ENCODE measurements at places on chromosomes 13 and 19.
A peak's percentile ranks its signal among the peaks of the same experiment; 100 is the strongest.

DNA sequence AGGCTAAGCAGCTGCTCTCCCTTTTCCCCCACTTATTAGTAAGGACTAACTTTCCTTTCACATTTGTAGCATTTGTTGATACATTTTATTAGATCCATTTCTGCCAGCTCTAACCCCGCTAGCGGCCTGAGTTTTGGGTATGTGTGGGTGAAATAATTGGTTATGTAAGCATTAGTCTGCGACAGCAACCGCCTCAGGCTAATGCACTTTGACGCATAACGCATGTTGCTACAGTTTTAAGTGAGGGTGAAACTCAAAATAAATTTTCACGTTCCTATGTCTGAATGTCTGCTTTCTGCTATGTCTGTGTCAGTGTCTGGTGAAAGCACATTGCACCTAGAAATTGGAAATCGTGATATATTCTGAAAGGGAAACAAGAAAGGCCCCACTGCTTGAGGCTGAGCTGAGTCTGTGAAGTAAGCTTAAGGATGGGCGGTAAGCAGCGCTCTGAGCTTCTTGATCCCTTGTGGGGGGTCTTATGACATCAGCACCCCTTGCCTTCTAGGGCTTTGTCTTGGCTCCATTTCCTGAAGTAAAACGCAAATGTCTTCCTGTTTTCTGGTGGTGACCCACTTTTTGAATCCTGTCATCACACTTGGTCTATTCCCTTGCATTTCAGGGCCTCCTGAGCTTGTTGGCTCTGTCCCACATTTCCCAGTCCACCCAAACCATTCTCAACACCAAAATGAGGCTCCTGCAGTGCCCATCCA is 648.3 kb upstream of the ARGLU1 start:
- no peak for DNase-seq

DNA sequence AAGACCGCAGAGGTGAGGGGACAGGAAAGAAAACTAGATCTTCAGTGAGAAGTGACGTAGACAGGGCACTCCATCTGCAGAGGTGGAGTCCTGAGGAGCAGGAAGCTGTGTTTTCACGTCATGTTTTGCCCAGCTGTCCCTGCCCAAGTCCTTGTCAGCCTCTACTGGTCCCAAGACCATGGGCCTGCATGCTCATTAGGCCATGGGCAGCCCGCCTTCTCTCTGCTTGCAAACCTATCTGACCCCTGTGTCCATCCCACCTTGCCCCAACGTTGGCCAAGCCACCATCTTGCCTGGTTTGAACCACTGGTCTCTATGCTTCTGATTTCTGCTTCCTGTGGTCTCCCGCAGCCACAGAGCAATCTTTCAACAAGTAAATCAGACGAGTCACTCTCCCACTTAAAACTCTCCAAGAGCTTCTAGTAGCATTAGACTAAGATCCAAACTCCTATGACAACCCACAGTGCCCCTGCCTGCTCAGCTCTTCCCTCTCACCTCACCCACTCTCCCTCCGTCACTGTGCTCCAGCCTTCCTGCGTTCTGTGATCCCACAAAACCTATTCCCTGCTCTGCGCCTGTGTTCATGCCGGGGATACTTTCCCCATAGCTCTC is 18.6 kb upstream of the CCNE1 start:
- no peak for DNase-seq

DNA sequence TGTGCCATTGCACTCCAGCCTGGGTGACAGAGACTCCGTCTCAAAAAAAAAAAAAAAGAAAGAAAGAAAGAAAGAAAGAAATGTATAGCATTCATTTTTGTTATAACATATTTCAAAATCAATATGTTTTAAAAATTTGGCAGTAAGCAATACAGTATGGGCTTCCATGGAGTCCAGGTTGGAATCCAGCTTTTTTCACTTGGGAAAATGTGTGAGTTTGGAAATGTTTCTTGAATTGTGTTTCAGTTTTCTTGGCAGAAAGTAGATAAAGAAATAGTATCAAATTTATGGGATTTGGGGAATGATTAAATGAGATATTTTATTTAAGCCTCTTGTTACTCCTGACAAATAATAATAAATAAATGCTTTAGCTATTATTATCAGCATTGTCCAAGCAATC is 225.6 kb downstream of the PCDH9 start:
- DNase-seq, result no peak

GRCh38 chr13:76969488-76970365 is 21.4 kb downstream of the ACOD1 start:
- DNase-seq, result peak; percentile 48

- DNase-seq, result no peak
Observed at GRCh38 chr13:45108716-45109101, 11.6 kb upstream of the GTF2F2 start.

- DNase-seq, result no peak
Observed at GRCh38 chr13:48778610-48779009, 124.9 kb downstream of the CYSLTR2 start.

DNA sequence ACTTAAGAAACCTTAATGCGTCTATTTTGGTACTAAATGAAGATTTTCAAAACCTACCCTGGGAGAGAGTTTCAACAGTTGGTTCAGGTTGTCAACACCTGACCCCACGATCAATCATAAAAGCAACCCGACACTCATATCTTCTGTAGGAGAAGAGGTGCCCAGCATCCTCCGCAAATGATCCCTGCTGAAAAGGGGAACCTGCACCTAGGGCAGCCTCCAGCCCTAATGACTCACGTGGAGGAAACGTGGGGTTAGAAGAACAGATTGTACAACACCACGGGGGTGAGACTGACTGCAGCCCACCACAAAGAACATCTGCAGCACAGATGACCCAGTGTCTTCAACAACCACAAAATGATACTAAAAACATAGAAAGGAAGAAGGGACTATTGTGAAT is 116.3 kb downstream of the RAB20 start:
- DNase-seq, result no peak

DNA sequence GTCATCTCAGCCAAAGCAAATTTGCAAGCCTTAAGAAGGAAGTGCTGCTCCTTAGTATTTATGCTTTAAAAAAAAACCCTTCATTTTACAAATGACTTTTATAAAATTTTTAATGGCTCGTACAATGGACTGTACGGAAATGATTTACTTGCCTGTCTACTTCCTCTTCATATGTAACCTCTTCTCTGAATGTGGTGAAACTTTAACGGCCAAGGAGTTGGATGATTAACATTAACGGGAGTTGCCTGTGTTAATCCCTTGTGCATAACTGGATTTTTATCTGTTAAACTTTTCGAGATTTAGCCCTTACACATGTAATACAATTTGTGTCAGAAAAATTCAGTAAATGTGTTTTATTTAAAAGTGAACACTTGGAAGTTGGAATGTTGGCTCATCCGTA is 429.4 kb downstream of the TBC1D4 start:
- DNase-seq, result no peak

DNA sequence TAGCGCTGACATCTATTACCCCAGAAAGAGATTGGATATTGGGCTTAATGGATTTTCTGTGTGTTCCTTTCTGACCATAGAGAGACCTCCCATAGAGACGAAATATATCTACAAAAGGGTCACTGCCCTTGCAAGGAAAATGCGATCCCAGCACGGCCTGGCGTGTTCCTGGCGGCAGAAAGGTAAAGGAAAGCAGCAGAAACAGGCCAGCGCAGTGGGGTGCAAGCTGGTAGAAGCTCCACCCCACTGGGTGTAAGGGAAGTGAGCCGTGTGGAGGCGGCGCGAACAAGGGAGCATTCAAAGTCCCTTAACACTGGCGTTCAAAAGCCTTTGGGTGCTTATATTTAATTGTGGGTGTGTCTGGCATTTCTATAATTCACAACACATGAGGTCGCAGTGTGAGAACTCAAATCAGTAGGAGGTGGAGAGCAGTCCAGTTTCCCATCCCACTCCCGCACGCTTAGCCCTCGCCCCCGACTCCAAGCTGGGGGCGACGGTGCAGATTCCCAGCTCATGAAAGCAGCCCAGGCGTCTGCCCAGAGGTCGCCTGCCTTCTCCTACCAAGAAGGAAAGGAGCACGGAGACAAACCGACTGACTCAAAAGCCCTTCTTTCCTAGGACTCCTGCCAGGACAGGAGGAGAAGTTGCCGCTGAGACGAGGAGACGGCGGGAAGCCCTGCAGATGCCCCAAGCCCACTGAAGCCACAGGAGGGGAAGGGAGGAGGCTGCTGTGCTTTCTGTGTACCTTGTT is 478.4 kb downstream of the FOXO1 start:
- peak; percentile 57 for DNase-seq

- DNase-seq, result no peak
Observed at GRCh38 chr19:40650749-40651305, 39.6 kb downstream of the NUMBL start.

DNA sequence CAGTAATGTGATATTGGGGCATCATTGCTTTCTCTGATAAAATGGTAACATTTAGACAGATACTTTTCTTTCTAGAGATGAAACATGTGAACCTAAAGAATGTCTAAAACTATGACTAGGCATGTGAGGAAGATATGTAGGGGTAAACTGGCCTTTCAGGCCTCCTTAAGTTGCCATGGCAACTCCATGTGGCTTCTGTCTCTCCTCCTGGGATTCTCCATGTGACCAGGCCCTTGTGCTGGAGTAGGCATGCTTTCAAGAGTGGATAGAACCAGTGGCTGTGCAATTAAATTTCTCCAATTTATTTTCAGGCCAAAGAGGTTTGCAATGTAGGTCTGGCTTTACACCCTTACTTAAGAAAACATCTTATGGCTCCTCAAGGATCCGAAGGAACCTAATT is 130.8 kb downstream of the OLFM4 start:
- no peak for DNase-seq

DNA sequence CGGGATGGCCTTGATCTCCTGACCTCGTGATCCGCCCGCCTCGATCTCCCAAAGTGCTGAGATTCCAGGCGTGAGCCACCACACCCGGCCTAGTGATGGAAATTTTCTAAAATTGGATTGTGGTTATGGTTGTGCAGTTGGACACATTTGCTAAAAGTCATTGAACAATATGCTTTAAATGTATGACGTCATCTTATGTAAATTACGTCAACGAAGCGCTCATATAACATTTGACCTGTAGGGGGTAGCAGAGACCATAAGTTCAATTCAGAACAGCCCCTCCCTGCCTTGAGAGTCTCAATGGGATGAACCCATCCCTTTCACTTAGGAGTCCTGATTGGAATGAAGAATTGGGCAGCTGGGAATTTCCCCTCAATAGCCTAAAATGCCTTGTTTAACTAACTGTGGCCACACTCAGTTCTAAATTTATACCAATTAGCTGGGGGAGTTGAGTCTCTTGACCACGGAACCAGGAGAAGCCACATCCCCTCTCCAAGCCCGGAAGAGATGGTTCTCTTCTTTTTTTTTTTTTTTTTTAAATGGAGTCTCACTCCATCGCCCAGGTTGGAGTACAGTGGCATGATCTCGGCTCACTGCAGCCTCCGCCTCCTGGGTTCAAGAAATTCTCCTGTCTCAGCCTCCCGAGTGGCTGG is 15.2 kb upstream of the TLE6 start:
- DNase-seq, result peak; percentile 62

DNA sequence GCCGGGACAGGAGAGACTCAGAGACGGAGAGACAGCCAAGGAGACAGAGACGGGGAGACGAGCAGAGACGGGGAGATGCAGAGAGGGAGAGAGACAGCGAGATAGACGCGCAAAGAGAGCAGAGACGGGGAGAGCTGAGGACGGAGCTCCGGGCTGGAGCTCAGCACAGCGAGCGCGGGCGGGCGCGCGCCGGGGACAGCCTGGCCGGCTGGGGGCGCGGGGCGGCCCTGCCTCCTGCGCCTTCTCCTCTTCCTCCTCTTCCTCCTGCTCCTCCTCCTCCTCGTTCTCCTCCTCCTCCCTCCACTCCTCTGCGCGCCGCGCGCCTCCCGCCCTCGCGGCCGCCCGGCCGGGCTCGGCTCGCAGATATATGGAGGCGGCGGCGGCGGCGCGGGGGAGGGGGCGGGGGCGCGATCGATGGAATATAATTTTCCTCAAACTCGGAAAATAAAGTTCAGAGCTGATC is at the start of gene ERFL:
ERFL (minus strand) TSS at position 229 of the 463 bp plus-strand sequence. CDS start 15,530 bp downstream, outside the sequence.
- no peak for DNase-seq

DNA sequence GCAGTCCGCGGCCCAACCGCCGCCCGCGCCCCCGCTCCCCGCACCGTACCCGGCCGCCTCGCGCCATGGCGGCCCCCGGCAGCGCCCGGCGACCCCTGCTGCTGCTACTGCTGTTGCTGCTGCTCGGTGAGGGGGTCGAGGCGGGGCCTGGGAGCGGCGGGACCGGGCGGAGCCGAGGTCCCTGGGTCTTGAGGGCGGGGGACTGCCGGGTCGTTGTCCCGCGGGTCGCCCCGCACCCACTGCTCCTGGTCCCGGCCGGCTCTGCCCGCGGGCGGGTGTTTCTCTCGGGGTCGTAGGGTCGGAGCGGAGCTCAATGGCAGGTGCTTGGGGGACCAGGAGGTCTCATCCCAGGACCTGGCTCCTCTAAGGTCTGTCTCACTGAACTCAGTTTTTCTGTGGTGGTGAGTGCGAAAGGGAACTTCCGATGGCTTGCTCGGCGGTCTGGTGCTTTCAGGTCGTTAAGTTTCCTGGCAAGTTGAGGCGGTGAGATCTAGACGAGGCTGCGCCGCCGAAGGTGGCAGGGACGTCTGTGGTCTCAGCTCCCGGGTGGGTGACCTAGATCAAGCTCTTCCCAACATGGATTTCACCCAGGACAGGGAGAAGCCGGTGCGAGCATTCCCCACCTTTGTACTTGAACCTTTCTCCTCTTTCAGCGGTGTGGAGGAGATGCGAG is 467 bp downstream of the LAMP1 start:
- no peak for DNase-seq

DNA sequence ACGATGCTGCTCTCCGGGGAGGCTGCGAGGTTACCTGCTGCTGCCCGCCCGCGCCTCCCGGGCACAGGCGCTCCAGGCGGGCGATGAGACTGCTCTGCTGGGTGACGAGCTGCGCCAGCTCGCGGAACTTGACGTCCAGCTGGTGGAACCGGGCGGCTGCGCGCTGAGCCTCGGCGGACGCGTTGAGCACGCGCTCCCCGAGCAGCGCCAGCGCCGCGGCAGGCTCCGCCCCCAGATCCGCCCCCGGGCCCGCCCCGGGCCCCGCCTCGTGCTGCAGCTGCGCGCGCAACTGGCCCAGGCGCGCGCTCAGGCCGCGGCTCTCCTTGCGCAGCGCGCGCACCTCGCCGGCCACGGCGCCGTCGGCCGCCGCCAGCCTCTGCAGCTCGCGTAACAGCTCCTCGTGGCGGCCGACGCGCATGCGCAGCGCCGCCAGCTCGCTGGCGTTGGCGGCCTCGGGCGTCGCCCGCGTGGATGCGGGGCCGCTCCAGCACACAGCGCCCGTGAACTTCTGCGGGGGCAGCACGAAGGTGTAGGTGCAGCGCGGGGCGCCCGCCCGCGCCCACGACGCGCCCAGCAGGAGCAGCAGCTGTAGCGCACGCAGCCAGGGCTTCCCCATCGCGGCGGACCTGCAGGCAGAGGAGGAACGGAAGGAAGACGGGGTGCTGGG is 6.4 kb downstream of the ANGPTL6 start:
- DNase-seq, result peak; percentile 91

DNA sequence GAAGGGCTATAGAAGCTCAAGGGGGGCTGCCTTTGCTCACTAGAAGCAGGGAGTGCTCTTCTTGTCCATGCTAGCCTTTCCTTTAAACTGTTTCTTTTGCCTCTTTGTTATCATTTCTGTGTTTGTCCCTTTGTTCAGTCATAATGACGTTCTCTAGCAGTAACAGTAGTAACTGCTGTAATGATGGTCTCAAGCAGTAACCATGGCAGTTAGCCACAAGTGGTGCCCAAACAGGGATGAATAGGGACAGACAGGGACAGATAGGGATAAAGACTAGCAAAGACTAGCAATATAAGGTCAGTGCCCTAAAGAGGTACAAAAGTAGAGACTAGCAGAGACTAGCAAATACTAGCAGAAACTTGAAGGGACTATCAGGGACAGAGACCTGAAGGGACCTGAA is 869.0 kb upstream of the PRR20A start:
- no peak for DNase-seq

Measured in islet precursor cell (in vitro differentiated cells).